Activated CD4-positive, alpha-beta T cell treated with anti-CD3 and anti-CD28 coated beads, Interleukin-2, amount 50 U/mL, for 48 hours (primary cell): ENCODE measurements at places on chromosomes 7 and 10.

GRCh38 chr10:52965938-52966401 lies 193.4 kb upstream of the MBL2 start:
- no peak for DNase-seq

DNA sequence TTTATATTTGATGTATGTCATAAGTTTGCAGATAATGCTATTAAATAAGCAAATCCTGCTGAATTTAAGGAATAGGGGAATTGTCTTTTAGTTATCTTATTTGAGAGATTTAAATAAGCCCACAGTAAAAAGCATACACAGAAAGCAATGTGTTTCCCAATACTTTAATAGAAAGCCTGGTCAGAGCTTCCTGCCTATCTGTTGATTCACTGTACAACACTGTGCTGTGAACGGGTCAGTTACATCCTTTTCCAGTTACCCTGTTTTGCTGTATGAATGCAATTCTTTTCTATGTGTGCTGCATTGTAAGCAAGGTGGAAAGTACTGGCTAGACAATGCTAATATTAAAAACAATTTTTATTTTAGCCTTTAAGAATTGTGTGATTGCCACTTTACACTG lies 81.2 kb downstream of the ANKRD7 start:
- DNase-seq, result no peak

DNA sequence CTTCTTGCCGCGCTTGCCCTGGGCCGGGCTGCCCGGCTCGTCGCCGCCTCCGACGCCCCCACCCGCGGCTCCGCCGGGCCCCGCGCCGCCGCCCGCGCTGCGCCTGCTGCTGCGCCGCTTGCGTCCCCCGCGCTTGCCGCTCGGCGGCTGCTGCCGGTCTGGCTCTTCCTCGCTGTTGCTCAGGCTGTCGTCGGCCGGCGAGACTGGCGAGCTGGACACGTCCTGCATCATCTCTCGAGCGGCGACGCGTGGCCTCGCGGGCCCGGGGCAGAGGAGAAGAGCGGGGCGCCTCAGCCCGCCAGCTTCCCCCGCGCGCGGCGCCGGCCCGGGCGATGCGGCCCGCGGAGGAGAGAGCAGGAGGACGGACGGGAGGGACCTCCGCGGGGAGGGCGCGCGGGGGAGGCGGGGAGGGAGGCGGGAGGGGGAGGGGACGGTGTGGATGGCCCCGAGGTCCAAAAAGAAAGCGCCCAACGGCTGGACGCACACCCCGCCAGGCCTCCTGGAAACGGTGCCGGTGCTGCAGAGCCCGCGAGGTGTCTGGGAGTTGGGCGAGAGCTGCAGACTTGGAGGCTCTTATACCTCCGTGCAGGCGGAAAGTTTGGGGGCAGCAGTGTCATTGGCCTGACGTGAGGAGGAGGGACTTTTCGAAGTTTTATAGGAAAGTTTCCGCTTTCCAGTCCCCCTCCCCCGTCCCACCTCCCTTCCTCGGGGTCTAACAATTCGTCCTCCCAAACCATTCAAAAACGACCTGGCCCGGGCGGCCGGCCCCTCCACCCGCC lies at the start of gene TWIST1:
Gene TWIST1 (minus strand): TSS at position 546 of the 779 bp plus-strand sequence. CDS start 315 bp downstream, at position 231.
- no peak for DNase-seq

DNA sequence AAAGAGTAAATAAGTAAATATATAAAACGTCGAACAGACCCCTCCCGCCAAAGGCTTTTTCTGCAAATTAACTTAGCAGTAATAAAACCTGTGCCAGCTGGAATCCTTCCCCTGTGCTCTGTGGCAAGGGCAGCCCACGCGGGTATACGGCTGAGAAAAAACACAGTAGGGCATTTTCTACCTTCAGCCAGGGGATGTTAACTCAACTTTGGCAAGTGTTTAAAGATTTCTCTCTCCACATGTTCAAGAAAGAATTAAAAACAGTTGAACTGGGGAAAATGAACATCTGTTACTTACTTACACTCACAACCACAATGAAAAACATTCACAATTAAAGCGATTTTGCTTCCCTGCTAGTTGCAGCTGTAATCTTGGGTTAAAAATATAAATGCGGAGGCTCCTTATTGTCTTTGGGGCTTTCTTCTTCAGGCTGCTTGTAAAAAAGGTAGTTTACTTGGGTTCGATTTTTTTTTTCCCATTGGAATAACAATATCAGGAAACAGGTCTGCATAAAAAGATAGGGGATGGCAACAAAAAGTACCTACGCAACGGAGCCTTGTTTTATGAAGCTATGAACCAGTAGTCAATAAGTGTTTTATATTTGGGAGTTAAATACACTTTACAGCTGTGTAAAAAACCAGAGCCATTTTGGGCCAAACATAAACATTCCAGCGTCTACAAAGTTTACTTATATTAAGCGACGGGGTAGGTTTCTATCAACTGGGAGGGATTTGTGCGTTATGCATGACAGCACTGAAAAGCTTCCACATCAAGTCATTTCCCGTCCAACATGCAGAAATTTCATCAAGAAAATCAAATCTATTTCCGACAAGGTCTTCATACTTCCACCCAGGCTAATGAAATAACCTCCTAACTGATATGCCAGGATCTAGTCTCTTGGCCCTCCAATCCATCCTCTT lies 132.7 kb downstream of the TAX1BP1 start:
- DNase-seq, result no peak

DNA sequence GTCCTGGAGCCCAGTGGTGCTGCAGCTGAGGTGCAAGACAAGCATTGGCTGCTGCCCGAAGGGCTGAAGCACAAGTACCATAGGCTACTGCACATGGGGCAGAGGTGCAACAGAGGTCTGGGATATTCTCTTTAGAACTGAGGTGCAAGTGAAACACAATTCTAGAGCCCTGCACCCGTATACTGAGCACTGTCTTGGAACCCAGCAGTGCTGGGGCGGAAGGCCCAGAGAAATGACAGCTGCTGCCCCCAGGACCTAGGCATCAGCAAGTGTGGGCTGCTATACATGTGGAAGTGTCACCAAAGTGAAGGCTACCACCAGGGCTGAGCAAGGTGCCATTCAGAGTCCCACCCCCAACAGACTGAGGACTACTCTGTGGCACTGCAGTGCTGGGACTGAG lies 393.6 kb upstream of the STEAP1 start:
- no peak for DNase-seq
